ENCODE measurements at places on chromosomes 3 and 15. TPM values are rescaled to one million over a fixed set of nuclear protein-coding genes. Genes with fewer than 3 reads are reported as not detected.

The PLA2G4E gene
- not detected for total RNA-seq

The KIF7 gene
- 13.8 TPM for total RNA-seq

The ROBO1 gene
- total RNA-seq, result 20.8 TPM

The CCDC33 gene
- total RNA-seq, result not detected

The DPPA2 gene
- not detected for total RNA-seq

The CADPS gene
- under 0.01 TPM for total RNA-seq

The RBMS3 gene
- total RNA-seq, result 45.9 TPM

All from pericardium fibroblast (primary cell).